Activated CD4-positive, alpha-beta T cell treated with anti-CD3 and anti-CD28 coated beads for 36 hours (primary cell): ENCODE measurements at places on chromosomes 12 and 14.
A peak's percentile ranks its signal among the peaks of the same experiment; 100 is the strongest.

GRCh38 chr12:66901138-66901932 lies 222.5 kb upstream of the GRIP1 start:
- DNase-seq = peak; percentile 11

GRCh38 chr14:90759370-90760077 lies 56.7 kb downstream of the TTC7B start:
- DNase-seq = peak; percentile 43

- no peak for DNase-seq
These were observed 47.1 kb downstream of the GIT2 start for GRCh38 chr12:109949089-109949488.

- DNase-seq = no peak
These were observed 2.7 kb downstream of the ARID2 start for GRCh38 chr12:45732250-45732649.

GRCh38 chr14:91041450-91041849 lies 19.0 kb downstream of the RPS6KA5 start:
- DNase-seq = no peak

GRCh38 chr12:117580015-117580717 lies 218.7 kb upstream of the NOS1 start:
- no peak for DNase-seq

DNA sequence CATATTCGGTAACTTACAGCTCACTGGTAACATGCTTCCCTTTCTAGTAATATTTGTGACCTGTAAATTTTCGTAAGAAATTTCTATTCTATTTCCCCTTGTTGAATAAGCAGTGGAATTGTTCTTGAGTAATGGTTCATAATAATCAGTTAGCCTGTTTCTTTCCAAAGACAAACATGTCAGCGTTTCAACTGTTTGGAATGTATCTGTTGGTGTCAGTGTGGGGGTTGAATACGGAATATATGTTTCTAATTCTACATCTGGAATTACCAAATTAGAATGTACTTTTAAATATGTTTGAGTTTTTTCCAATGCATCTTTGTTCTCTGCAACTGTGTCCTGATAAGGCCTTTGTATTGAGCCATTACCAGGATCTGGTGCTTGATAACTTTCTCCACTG lies 2.0 kb downstream of the BBS10 start:
- DNase-seq = no peak

DNA sequence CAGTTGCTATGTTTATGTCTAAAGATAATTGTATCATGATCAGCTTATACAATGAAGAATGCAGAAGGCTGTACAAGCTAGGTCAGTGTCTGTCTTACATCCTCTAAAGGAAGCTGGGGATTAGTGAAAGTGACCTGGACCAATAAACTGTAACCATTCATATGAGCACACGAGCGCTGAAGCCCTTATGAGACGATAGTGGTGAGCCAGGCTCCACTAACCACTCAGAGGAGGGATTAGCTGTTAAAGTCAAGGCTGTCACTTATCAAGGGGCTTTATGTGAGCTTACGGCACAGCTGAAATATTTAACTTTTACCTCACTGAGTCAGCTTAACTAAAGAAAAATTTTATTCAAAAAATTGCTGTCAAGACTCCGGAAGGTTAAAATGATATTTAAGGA lies 30.3 kb downstream of the NDUFA12 start:
- no peak for DNase-seq

GRCh38 chr14:22627506-22628263 lies 16.5 kb downstream of the OR6J1 start:
- DNase-seq = no peak

DNA sequence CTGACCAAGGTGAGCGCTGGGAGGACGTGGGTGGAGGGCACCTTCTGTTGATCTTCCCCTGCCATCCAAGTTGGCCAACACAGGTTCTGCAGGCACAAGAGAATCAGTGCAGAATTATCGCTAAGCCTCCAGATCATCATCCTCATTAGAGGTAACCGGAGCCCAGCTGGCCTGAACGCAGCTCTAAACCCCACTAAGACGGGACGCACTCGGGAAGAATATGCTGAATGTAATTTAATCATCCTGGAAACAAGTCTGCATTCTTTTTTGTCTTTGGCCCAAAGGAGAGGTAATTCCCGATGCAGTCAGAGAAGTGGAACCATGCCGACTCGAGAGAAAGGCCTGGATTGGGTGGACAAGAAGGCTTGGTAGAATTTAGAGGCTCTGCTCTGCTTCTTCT lies 111.0 kb upstream of the GSC start:
- no peak for DNase-seq

- DNase-seq = no peak
These were observed 207.2 kb downstream of the ZFP36L1 start for GRCh38 chr14:68585690-68586089.

DNA sequence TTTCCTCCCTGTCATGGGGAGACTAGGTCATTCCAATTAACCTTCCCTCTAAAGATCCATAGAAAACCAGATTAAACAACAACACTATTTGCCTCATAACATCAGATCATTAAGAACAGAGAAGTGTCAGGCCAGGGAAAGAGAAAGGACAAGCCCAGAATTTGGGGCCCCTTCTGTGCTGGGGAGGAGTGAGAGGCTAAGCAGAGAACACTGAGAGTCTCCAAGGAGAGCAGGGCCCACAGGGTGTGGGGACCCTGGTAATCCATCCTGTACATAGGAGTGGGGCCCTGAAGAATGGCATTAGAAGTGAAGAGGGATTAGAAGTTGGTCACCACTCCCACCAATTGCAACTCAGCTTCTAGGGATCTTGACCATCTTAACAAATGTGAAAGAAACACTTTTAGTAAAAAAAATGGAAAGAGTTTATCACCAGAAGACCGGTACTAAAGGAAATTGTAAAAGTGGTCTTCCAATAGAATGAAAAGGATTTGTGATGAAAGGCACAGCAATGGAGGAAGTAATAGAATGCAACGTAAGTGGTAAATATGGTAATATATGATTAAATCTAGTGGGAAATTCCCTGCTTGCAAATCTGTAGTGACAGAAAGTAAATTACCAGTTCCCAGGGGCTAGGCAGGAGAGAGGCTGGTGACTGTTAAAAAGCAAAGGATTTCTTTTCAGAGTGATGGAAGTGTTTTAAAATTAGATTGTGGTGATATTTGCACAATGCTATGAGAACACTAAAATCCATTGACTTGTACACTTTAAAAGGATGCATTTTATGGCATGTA lies 14.0 kb upstream of the TMTC1 start:
- no peak for DNase-seq

GRCh38 chr12:45655186-45655585 lies 74.3 kb upstream of the ARID2 start:
- peak; percentile 65 for DNase-seq

GRCh38 chr12:120466560-120467315 lies 2.8 kb downstream of the SRSF9 start:
- DNase-seq = peak; percentile 66

- no peak for DNase-seq
These were observed 24.1 kb downstream of the OR6S1 start for GRCh38 chr14:20617138-20618003.

DNA sequence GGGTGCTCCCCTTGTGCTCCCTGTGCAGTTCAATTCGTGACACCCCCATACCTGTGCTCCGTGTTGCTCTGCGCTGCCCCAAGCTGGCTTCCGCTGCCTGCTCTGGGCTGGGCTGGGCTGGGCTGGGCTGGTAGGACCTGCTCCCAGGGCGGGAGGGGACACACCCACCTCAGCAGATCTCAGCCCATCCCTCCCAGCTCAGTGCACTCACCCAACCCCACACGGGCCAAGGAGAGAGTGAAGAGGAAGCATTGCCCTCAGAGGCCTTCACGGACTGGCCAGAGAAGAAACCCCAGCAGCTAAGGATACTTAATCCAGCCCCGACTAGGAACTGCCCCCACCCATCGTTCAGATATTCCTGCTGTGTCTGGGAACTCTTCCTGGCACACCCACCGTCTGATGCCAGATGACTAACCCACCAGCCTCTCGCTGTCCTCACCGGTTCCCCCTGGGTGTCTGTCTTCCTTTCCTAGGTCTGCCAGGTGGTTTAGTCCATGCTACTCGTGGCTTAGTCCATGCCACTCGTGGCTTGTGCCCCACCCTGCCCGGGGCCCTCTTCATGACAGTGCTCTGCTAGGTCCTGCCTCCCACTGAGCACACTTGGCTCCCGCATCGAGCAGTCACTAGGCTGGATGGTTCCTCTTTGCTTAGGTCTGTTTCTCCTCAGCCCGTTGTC lies at the start of gene LPAR5:
LPAR5 (minus strand) TSS at position 104 of the 676 bp plus-strand sequence. CDS start 14,711 bp downstream, outside the sequence.
- DNase-seq = peak; percentile 49

GRCh38 chr12:76998908-76999556 lies 66.3 kb downstream of the E2F7 start:
- DNase-seq = no peak

- DNase-seq = no peak
These were observed 21.6 kb downstream of the NTF3 start for GRCh38 chr12:5453466-5453865.

DNA sequence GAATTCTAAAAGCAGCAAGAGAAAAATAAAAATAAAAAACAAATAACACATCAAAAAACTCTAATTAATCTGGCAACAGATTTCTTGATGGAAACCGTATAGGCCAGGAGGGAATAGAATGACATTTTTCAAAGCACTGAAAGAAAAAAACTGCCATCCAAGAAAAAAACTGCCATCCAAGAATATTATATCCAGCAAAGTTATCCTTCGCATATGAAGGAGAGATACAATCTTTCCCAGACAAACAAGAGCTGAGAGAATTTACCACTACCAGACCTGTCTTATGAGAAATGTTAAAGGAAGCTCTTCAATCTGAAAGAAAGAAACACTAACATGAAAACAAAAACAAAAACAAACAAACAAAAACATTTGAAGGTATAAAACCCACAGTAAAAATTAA lies 214.8 kb downstream of the EMP1 start:
- no peak for DNase-seq

DNA sequence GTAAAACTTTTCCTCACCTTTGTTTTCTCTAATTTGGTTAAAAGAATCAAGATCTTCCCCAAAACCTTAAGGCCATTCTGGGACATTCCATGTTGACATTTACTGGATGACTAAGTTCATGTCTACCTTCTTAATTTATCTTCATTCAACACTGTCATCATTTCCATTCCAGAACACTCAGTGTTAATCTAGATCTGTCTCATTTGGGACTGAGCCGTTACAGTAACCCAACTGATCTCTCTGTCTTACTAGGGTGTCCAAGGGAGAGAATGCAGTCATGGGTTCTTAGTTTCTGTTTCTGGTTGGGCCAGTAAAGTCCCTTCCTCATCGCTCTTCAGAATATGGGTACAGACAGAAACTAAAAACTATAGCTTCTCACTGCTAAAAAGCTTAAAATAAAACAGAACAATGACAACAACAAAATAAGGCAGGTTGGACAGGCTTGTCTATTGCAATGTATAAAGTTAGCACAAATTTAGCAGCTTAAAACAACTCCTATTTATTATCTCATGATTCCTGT lies 144.8 kb downstream of the ASCL1 start:
- no peak for DNase-seq

DNA sequence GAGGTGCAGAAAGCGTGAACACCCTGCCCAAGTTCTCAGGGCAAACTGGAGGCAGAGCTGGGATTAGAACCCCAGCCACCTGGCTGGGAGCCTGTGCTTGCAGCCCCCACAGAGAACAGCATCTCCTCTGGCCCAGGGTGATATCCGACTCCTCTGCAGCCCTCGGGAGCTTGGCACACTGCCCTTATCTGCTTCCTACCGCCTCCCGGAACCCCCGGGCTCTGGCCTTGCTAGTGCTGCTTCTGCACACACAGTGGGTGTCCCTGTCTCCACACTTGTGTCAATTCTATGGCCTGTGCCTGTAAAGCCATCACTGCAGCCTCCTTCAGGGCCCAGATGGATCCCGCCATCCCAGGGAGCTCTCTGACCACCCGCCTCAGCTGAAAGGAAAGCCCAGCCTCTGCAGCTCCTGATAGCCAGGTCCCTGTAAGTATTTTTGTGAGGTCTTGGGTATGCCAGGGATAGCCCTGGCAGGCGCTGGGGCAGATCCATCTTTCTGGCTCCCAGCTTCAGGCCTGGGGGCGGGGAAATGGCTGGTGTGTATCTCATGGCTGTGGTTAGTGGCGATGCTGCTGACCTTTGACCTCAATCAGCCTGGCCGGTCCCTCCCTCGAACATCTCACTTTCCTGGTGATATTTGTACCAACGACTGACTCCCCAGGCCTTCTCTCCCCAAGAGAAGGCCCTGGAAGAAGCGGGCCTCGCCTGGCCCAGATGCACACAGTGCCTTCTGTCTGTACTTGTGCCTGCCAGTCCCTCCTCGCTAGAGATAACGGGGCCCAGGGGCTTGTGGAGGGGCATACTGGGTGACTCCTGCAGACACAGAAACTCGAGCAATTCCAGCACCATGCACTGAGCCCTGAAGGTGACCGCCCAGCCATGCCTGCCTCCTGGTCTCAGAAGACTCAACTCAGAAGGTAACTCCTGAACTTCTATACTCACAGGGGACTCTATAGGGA lies 183.8 kb downstream of the CALM1 start:
- DNase-seq = no peak

GRCh38 chr14:103514596-103515421 lies 7.8 kb downstream of the CKB start:
- no peak for DNase-seq

- no peak for DNase-seq
These were observed 33.3 kb upstream of the MSI1 start for GRCh38 chr12:120402217-120402616.

- no peak for DNase-seq
These were observed 85.9 kb downstream of the SSPN start for GRCh38 chr12:26281320-26281719.

- DNase-seq = no peak
These were observed 37.4 kb downstream of the PLXNC1 start for GRCh38 chr12:94185801-94186200.
